Left ventricle myocardium inferior (tissue), 1 donor: ENCODE measurements at places on chromosomes 12 and 14. TPM values are rescaled to one million over a fixed set of nuclear protein-coding genes. Genes with fewer than 3 reads are reported as not detected.

SCNN1A gene
- 0.22 TPM for total RNA-seq

RHEBL1 gene
- not detected for total RNA-seq

KRR1 gene
- total RNA-seq, result 32.7 TPM

IKZF4 gene
- total RNA-seq, result 8.4 TPM
